Activated CD4-positive, alpha-beta T cell treated with anti-CD3 and anti-CD28 coated beads, Interleukin-2, amount 50 U/mL, for 48 hours (primary cell): ENCODE measurements at places on chromosomes 5 and 9.
A peak's percentile ranks its signal among the peaks of the same experiment; 100 is the strongest.

GRCh38 chr5:98173334-98173733 lies 600.1 kb upstream of the RGMB start:
- no peak for DNase-seq

DNA sequence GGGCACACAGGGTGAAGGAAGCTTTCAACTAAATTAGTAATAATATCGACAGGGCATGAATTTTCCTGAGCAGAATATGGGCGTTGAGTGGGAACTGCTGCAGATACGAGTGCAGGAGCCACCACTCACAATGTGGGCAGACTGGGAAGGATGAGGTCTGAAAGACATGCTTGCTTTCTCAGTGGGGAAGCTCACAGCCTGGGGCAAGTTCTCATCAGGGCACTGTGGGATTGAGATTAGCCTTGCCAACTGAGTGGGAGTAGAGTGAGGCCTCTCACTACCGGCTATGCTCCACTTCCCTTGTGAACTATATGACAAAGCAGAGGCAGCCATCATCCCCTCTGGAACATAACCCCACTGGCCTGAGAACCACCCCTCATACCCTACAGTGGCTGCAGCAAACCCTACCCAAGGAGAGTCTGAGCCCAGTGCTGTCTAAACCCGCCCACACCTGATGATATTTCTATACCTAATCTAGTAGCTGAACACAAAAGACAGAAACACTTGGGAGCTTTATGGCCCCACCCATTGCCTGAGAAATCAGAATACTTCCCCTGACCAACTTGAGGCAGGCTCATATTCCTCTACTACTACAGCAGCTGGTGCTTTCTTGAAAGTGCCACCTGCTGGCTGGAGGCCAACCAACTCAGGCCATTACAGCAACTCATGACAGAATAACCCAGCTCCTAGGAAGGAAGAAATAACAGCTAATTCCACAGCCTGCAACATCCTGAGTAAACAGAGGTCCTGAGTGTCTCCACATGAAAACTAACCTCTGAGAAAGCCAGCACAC lies 173.7 kb upstream of the SPEF2 start:
- no peak for DNase-seq

DNA sequence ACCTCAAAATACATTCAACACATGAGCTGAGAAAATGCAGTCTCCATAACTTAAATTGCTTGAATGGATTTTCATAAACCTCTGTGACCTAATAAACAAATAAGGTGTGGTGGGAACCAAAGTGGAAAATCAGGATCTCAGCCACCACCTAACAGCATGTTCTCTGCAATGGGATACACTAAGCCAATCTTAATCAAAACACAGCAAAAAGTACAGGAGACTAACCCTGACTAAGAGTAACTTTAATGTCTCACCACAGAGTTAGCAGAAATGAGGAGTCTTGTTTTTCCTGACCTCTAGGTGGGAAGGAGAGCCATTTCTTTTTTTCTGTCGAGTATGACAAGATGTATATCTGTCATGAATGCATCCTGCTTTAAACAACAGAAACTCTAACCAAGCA lies 48.5 kb downstream of the PLK2 start:
- DNase-seq = no peak

GRCh38 chr5:33852319-33852718 lies 39.5 kb downstream of the ADAMTS12 start:
- DNase-seq = no peak

GRCh38 chr5:92715946-92716520 lies 865.0 kb downstream of the NR2F1-AS1 start:
- DNase-seq = no peak

DNA sequence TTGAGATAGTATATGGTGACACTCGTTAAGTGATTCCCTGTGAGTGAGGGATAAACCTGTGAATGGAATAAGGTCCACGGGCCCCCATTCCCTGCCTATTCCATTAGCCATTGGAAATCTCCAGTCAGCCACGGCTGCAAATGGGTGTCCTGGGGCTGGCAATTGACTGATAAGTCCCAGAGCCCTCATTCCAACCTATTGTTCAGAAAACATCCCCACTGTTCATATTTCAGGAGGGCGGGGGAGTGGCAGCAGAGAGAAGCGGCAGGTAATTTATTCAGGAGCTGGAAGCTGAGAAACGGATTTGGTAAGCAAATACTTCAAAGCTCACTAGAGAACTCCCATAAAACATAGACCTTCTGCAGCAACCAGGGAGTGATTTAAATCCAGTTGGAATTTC lies 42.0 kb downstream of the TMEM174 start:
- DNase-seq = no peak

DNA sequence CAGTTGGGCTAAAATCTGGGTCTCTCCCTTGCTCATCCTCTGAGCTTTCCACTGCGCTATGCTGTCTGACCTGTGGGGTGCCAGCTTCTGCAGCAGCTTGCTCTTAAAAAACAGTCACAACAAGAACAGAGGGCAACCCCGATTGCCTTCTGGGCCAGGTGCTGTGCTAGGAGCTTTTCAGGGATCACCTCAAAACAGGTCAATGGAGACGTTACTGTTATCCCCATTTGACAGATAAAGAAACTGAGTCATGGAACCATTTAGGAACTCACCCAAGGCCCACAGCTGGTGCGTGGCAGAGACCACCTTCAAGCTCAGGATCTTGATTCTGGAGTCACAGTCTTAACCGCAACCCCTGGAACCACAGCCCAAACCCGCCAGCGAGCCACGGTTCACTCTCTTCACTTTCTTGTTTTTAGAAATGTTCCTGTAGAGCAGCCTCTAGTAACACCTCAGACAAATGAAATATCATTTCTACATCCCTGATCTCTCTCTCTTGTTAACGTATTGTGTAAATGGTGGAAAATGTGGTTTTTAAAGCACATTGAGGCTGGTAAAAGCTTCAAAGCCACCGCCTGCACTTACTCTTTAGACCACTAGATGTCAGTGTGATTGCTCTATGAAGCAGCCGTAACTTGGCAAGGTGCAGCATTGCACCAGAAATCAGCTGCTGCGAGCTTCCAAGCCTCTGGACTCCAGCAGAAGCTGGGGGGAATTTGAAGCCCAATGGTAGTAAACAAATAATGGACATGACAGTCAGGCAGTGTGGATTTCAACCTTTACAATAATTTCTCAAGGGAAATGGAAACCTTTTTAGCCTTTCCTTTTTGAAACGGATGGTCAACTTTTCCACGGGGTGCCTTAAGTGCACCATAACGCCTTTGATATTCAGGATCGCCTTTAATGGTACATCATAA lies 1.7 kb downstream of the FYB1 start:
- DNase-seq = peak; percentile 78
